ENCODE measurements at places on chromosomes 4 and X.

GRCh38 chr4:158055668-158056067, 117.2 kb downstream of the GASK1B start:
- DNase-seq: no peak

DNA sequence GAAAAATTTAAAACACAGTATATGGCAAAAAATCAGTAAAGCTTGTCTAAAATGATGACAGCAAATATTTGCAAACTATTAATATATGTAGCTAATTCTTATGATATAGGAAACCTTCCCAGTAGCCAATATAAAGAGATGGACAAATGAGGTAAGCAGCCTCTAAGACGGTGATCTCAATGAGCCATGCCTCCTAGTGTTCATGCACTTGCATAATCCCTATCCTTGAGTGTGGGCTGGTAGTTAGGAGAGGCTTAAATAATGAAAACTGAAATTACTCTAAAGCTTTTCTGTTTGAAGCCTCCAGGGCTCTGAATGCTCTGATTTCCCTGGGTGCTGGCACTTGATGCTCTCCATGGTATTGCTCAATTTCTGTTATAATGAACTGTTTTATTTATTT, 24.6 kb upstream of the ARMCX4 start:
- no peak for DNase-seq

- DNase-seq: no peak
Observed at GRCh38 chrX:68376373-68376772, 56.9 kb downstream of the OPHN1 start.

GRCh38 chrX:56762220-56762619, 33.2 kb downstream of the NBDY start:
- no peak for DNase-seq

DNA sequence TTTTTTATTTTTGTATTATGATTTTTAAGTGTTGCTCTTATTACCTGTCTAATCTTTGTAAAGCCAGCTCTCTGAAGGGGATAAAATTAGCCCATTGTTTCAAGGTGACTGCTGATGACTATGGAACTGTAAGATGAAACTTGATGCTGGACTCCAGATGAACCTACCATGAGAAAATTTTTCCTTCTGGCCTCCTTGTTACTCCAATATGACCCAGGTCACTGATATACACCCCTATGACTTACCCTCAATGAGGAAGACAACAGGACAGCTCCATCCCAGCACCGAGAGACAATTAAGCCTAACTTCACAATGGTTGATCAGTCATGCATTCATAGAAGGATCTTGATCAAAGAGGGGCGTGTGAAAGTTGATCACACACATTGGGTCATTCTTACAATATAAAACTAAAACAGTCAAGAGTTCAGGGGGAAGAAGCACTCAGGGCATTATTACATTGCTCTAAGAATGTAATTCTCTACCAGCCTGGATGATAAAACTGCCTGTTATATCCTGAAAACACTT, 230.8 kb upstream of the AGTR2 start:
- no peak for DNase-seq

- no peak for DNase-seq
Observed at GRCh38 chrX:111375747-111376146, 36.2 kb downstream of the DCX start.

- no peak for DNase-seq
Observed at GRCh38 chrX:39477031-39477761, 620.6 kb downstream of the BCOR start.

DNA sequence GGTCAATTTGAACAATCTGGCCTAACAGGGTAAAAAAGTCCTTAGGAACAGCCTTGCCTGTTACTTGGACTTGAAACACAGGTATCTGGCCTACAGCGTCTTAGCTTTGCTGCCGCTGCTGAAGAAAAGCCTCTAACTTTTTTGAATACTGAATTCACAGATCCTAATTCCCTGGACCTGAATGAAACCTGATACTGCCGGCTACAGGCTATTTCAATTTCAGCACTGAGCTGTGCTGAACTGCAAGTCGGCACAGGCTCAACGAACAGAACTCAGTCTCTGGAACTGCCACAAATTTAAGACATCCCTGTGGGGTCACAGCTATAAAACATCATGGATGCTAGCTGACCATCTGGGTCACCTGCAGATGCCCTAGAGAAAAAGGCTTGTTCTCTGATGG, 7.2 kb downstream of the NR0B1 start:
- no peak for DNase-seq

- no peak for DNase-seq
Observed at GRCh38 chr4:38466401-38466800, 197.6 kb upstream of the KLF3 start.

DNA sequence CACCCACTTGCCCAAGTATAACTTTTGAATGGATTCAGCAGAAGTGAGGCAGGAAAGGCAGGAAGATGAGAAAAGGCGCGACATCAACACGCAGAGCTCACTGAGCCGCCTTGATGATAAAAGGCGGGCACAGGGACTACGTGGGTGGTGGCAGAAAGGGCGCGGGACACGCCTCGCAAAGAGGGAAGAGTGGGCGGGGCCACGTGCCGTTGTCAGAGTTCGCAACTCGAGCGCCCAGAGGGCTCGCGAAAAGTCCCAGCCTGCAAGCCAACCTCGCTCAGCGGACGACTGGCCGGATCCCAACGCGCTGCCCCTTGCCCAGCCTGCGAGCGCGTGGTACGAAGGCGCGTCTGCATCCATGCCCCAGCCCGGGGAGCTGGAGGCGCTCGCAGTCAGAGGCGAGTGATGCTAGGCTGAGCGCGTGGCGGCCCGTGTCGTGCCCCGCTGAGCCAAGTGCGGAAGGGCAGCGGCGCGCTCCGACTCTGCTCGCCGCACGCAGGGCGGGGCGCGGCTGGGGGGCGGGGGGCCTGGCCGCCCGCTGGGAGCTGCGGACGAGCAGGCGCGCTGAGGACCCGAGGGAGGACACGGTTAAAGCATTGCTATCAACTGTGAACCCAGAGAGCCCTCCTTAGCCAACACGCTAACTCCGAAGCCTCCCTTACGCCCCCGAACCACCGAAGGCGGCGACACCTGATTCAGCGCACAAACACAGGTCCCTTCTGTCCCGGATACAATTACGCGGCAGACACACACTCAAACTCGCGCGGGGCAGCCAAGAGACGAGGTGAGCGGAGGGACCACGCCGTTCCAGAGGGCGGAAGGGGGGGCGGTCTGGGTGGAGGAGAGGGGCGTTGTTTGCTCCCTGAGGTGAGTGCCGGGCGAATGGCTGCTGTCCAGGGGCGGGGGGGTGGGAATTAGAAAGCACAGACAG, at the start of gene UGT8:
TSS of gene UGT8 (plus strand) at position 617 of the 931 bp plus-strand sequence. CDS start 24,074 bp downstream, outside the sequence.
- no peak for DNase-seq

DNA sequence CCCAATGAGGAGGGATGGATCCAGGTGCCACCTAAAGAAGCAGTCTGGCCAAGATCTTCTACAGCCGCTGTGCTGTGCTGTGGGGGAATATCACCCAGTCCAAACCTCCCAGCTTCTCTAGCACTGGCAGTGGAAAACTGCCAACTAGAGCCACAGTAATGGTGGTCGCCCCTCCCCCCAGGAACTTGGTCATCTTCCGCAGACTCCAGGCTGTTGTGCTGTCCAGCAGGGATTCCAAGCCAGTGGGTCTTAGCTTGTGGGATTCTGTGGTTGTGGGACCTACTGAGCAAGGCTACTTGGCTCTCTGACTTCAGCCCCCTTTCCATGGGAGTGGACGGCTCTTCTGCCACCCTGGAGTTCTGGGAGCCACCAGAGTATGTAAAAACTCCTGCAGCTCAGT, 18.2 kb downstream of the GPRASP1 start:
- no peak for DNase-seq

- DNase-seq: no peak
Observed at GRCh38 chrX:67435536-67435935, 108.3 kb upstream of the AR start.

DNA sequence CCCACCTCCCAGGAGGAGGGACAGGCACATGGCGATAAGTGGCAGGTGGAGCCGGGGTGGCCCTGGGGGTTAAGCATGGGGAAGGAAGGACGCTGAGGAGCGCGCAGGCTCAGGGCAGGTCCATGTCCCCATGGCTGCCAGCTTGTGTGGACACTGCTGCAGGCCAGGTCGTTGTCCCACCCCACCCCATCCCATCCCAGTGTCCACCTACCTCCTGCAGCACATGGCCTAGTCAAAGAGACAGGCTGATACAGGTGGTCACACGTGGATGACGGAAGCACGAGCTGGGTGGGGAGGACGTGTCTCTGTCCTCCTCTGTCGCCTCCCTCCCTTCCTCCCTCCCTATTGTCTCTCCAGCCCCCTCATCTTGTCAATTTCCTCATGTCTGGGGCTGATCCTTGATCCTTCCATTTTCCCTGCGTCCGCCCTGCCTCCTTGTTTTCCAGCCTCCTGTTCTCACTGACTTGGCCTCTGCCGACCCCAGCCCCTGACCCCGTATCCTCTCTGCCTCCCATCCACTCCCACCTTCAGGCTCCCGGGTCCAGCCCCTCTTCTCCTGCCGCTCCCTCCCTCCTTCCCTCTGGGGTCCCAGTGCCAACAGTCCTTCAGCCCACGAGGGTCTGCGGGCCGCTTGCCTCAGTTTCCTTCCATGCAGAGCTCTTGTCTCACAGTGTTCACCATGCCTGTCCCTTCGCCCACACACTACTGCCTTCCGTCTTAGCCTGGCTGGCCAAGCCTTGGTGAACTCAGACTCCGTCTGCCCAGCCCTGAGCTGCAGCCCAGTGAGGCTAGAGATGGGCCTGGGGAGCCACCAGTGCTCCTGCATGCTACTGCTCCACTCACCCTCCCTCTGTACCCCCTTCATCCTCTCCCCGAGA, 15.5 kb upstream of the ADD1 start:
- DNase-seq: no peak

DNA sequence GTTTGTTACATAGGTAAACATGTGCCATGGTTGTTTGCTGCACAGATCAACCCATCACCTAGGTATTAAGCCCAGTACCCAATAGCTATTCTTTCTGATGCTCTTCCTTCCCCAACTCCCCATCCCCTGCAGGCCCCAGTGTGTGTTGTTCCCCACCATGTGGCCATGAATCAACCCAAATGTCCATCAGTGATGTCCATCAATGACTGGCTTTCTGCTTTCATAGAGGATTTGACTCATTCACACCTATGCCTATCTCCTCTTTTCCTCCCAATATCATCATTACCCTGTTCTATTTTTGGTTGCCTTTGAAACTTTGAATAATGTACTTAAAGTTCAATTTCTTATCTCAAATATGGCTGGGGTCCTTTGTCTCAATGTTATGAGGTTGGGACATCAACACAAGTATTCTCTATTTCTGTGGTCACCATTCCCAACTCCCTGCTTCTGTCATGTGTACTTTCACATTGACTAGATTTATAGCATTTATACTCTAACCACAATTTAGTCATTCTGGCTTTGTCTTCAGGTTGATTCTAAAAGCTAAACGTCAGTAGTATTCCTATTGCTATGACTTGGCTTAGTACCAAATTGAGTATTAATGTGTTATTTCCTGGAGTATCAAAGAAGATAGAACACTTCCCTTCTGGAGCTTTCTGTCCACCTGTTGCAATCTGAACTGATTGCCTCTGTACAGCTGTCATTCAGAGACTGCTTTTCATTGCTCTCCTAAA, 107.2 kb downstream of the TAB3 start:
- no peak for DNase-seq

DNA sequence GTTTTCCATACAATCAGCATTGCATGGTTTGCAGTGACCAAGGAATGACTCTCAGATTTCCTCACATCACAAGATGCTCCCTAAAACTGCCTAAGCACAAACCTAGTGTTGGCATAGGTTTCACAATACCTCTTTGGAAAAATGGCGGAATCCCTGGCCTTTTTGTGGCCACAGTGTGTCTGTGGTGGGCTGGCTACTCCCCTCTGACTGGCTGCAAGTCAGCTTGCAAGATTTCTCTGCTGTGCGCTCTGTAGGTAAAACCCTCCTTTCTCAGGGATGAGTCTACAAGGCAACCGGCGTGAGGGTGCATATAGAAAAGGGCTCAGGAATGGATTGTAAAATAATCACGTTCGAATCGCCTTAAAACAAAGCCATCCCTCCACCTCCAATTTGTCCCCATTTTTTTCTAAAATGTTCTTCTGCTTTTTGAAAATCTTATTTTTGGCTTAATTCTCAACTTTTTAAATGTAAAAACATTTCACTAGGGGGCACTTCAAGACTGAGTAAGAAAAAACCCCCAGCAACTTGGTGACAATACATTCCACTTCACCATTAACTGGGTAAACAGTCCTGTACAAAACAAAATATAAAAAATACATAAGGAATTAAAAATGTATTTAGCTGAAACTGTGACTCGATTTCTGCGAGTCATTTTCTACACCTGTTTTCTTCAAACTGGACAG, 235.6 kb downstream of the STIM2 start:
- DNase-seq: no peak

DNA sequence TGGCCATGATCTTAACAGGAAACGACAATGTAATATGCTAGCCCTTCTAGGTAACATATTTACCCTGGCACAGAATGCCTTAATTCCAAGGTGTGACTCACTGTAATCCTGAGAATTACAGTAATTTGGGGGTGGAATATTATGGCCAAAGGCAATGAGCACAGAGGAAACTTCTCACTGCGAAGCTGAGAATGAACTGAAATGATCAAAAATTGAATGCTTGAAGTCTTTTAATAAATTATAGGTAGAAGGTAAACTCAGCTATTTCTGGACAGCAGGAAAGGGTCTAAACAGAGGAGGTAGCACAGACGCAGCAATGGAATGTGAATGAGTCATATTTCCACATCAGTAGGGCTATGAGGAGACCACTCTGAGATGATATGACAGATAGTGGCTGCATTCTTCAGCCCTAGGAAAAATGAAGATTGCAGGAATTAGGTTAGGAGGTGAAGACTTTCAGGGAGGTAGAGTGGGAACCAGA, 312.6 kb downstream of the PACRGL start:
- DNase-seq: no peak

GRCh38 chr4:10584042-10584441, 100.5 kb downstream of the CLNK start:
- DNase-seq: no peak

DNA sequence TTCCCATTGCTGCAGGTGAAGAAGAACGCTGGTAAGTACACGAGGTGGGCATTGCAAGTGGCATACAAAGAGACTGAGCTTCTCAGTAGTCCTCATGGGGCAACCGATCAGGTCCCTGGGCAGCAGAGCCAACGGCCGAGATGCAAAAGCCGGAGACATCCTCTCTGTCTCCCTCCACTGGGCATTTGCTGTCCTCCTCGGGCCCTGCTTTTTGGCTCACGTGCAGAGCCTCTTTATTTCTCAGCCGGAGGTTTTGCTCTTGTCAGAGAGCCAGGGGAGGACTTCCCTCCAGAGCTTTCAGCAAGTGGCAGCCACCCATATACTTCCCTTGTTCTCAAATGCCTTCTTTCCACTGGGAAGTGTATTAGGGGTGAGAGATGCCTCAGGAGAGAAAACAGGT, 18.0 kb downstream of the STARD8 start:
- no peak for DNase-seq
